ENCODE measurements at places on chromosomes 3 and 15.

- no peak for DNase-seq
Measured at GRCh38 chr3:18436213-18436612, 11.1 kb upstream of the SATB1 start.

GRCh38 chr15:47885920-47886319, 168.6 kb downstream of the SEMA6D start:
- DNase-seq: no peak

- no peak for DNase-seq
Measured at GRCh38 chr3:81788044-81788443, 26.6 kb upstream of the GBE1 start.

DNA sequence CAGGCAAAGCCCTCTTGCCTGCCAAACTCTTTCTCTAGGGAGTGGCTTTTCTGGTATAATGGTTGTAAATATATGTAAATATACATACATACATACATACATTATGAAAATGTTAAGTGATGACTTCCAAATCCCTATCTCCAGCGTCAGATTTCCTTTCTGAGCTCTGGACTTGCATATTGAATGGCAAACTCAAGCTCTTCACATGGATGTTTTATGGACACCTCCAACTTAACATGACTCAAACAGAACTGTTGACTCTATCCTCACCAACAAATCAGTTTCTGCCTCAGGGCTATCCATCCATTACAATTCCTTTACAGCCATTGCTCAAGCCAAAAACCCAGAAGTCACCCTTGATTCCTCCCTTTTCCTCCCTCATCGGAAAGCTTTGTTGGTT, 45.1 kb downstream of the ADAMTSL3 start:
- no peak for DNase-seq

- DNase-seq: no peak
Measured at GRCh38 chr15:91537856-91538255, 315.7 kb upstream of the SLCO3A1 start.

DNA sequence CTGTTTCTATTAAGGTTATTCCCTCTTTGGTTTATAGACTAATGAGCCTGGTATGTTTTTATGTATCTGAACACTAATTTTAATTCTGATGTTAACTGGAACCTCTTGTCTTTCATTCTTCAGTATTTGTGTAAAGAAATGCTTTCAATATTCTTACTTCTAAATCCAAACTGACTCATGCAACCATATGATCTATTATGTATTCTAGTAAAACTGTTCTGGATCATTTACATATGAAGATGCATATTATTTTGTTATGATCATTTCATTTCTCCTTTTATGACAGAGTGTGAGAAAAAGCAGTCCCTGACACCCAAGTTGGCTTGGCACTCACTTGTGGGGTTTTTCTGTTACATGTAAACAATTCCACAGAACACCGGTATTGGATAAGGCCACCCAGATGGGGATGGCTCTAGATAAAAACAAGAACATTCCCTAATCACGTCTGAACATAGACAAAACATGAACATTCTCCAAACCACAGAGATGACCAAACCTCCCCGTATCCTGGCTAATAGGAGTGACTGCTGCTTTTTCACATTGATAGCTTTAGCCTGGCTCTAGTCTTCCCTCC, 72.2 kb upstream of the EPHB3 start:
- DNase-seq: no peak

All from suppressor macrophage (primary cell).